Activated CD4-positive, alpha-beta T cell treated with anti-CD3 and anti-CD28 coated beads, Interleukin-2, Interleukin-6, amounts not matched to agents 100 ng/mL and 50 ng/mL, durations not matched to agents 16 hours and 8 hours (primary cell): ENCODE measurements at places on chromosomes 6 and 20.

DNA sequence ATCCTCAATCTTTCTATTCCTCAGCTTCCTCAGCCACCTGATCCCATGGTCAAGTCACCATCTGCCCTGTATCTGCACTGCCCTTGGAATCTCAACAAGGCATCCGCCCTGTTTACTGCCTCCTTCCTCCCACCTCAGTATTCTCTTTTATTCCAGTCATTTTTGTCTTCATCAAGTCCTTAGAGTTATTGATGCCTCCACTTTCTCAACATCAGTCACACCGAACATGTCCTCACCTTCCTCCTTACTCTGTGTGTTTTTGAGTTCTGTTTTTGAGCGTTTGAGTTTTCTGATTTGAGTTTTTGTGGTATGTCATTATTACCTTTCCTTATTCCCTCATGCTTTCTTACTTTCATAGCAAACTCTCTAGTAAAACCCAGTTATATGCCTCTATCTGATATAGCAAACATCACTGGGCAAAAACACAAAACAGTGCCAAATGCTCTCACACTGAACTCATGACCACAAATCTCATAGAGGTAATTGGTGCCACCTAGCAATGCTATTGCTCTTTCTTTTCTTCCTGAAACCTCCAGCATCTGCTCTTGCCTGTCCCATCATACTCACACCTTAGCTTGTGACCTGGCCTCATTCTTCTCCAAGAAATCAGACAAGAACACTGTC, 11.8 kb upstream of the GNRH2 start:
- DNase-seq: no peak

DNA sequence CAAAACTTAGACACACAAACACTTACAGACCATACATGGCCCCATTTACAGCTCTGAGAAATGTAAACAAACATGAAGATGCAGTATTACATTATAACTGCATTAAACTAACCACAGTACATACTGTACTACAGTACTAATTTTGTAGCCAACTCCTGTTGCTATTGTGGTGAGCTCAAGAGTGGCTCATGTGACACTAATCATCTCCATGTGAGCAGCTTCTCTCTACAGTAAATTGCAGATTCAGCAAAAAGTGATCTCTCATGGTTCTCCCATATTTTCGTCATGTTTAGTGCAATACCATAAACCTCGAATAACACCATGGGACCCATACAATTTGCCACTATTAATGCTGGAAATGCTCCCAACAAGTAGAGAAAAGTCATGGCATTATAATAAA, 860.4 kb downstream of the EPHA7 start:
- no peak for DNase-seq

DNA sequence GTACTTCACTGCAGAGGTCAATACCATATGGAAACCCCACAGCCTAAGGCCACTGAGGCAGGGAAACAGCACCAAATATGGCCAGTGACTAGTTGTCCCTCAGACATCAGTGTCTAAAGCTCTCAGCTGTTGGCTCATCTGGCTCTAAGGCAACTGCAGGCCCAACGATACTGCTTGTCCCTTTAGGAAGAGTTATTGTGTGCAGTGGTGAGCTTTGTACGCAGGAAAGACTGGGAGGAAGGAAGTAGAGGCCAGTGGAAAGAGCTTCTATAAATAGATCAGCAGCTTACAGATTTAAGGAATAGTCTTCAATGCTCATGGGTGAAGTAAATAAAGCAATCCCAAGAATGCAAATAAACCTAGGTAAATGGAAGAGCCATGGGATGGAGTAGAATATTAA, 29.3 kb downstream of the DNAAF9 start:
- DNase-seq: no peak

- DNase-seq: no peak
Measured at GRCh38 chr6:56890066-56890465, 64.8 kb upstream of the BEND6 start.

- DNase-seq: no peak
Measured at GRCh38 chr6:136307351-136307750, 17.7 kb upstream of the BCLAF1 start.

GRCh38 chr6:129243377-129243776, 360.4 kb downstream of the LAMA2 start:
- no peak for DNase-seq

- no peak for DNase-seq
Measured at GRCh38 chr6:19159561-19159960, 677.6 kb upstream of the ID4 start.

DNA sequence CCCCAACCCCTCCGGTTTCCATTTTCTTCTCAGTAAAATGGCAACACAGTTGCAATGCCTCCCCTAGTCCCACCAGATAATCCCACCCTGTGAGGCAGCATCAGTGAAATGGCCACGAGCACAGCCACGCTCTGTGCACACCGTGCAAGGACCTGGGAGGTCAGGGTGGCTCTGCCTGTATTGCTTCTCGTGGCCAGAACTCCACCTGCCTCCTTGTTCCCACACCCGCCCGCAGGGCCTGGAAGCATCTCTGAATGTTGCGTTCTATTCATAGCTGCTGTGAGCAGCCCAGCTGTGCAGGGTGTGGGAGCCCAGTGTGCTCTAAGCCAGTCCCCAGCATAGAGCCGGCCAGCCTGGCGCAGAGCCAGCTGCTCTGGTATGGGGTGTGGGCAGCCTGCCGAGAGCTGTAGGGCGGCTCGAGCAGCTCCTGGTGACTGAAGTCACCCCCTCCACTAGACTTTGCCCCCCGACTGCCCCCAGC, 161.1 kb downstream of the DLL1 start:
- no peak for DNase-seq

DNA sequence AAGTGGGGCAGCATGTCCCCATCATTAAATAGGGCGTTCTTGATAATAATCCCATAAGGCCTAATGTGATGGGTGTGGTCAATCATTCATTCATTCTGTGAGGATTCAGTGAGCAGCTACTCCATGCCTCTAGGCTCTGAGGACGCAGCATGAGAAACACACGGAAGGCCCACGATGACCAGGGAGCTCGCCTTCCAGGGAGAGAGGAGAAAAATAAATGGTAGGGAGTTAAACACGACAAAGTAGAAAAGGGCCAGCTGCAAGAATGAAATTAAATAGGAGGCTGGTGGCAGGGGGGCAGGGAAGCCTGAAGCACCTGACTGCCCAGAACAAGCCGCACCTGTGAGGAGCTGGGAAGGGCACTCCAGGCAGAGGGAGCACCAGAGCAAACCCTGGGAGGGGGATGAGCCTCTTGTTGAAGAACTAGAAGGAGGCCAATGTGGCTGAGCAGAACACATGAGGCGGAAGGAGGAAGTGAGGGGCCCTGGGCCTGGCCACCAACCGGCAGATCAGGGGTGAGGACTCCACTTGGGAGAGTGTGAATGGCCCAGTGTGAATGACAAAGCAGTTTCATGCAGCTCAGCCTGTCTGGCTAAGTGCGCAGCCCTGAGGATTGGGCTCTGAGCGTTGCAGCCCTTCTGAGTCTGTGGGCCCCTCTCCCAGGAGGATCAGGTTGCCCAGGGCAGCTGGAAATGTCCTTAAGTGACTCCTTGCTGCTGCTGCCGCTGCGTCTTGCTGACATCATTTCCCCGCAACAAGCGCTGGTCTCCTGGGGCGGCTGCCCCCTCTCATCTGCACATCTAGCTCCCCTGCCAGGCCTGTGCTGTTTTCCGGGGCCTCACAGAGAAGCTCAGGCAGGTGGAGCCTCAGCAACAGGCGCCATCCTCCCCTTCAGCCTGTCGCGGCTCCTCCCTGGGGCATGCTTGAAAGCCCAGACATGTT, 99.9 kb downstream of the CDH26 start:
- peak; percentile 57 for DNase-seq

DNA sequence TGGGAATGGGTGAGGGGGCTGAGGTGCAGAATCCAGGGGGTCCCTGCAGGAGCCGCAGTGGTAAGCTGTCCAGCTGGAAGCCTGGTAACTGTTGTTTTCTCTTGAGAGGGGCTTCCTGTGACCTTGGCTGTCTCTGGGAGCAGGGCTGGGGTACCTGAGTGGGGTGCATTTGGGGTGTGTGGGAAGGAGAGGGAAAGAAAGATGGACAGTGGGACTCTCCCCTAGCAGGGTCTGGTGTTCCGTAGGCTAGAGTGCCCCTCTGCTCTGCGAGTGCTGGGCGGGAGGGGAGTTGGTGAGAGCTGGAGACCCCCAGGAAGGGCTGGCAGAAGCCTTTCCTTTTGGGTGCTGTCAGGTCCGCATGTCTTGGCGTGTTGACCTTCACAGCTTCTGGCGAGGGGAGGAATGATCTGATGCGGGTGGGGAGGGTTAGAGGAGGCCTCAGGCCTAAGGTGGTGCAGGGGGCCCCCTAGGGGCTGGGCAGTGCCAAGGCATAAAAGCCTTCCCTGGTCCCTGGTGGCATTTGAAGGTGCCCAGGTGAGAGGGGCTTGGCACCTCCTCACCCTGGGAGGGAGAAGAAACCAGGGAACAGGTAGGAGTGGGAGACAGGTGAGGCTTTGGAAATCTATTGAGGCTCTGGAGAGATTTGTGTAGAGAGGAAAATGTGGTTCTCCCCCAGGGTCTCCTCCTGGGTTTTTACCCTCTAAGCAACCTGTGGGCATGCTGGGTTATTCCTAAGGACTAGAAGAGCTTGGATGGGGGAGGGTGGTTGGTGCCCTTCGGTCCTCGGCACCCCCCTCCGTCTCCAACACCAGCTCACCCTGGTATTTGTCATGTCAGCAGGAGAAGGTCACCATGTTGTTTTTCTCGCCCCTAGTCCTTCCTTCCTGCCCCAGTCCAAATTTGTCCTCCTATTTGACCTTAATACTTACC, 3.3 kb downstream of the VEGFA start:
- peak; percentile 83 for DNase-seq

DNA sequence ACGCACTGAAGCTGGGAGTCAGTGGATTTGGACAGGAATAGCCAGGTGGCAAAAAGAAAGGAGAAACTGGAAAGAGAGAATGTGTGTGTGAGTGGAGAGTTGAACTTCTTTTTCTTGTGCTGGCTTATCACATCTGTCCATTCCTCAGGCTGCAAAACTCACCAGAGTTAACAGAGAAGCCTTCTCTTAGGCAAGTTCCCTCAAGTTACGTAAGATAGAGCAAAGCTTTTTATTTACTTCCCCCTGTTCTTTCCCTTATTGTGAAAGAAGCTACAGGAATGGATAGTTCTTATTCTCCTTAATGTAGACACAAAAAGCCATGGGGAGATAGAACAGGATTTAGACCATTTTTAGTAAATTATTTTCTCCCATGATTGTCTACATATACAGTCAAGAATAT, 188.6 kb downstream of the BMP2 start:
- no peak for DNase-seq

- no peak for DNase-seq
Measured at GRCh38 chr6:49557177-49557576, 6.7 kb downstream of the C6orf141 start.

DNA sequence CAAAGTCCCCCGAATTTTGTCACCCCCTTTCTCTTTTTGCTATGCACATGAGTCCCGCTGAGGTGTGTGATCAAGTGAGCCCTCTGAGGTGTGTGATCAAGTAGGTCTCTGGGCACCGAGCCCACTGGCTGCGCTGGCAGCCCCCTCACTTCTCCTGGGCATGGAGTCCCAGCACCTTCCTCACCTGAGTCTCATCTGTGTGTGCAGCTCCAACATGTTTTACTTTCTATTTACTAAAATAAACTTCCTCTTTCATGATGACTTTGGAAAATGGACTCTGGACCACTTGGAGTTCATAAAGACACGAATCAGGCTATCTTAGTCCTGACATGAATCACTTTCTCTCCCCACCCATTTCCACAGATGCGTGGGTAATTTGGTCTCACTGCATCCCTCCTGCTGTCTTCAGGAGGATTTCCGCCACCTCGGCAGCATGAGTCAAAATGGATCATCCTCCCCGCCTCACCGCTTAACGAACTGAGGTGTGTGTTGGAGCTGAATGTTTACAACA, 39.8 kb downstream of the PRDM1 start:
- DNase-seq: peak; percentile 90

- no peak for DNase-seq
Measured at GRCh38 chr6:36364669-36365479, 22.6 kb downstream of the ETV7 start.

- no peak for DNase-seq
Measured at GRCh38 chr6:138266095-138266494, 47.8 kb upstream of the PBOV1 start.

DNA sequence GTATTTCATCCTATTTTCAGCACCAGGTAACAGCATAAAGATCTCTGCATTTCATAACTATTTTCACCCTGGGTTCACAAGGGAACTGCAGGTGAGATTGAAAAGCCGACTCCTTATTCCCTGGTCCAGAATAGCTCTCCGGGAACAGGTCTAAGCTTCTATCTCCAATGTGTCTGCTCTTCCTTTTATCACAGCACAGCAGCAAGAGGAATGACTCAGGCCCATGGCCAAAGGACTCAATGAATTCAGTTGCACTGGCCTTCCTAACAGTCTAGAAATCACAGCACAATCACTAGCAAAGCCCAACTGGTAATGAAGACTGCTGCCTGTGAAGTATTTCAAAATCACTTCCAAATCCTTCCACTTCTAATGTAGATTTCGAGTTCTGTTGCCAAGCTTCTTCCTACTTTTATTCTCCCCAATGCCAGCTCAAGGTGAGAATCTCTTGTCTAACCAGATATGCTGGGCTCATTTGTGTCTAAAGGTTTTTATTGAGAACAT, 30.7 kb downstream of the HMGN3 start:
- no peak for DNase-seq

GRCh38 chr6:16974704-16975359, 127.0 kb upstream of the STMND1 start:
- no peak for DNase-seq

DNA sequence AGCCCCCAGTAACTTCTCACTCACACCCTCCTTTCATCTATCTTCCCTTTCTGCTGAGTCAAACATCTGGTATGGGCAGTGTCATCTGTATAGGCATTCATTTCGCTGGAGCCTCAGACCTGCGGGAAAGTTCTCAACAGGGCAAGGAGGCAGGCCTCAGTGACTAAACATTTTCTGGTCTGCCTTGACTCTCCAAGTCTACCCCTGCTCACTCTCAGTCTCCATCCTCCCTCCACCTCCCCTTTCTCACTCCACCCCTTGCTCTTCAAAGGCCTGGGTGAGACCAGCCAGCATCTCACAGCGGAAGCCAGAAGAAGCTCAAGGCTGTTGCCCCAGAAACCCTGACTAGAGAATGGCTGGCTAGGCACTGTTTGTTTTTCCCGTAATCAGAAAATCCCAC, 105.0 kb upstream of the BEND6 start:
- no peak for DNase-seq

- no peak for DNase-seq
Measured at GRCh38 chr6:165317723-165318122, 8.3 kb upstream of the C6orf118 start.

- DNase-seq: peak; percentile 9
Measured at GRCh38 chr6:106249658-106250057, 75.9 kb downstream of the ATG5 start.
